ENCODE measurements at places on chromosomes 12 and 14. TPM values are rescaled to one million over a fixed set of nuclear protein-coding genes. Genes with fewer than 3 reads are reported as not detected.

- DNase-seq: no peak
These were observed 498.0 kb downstream of the FLRT2 start for GRCh38 chr14:86027990-86028389.

DNA sequence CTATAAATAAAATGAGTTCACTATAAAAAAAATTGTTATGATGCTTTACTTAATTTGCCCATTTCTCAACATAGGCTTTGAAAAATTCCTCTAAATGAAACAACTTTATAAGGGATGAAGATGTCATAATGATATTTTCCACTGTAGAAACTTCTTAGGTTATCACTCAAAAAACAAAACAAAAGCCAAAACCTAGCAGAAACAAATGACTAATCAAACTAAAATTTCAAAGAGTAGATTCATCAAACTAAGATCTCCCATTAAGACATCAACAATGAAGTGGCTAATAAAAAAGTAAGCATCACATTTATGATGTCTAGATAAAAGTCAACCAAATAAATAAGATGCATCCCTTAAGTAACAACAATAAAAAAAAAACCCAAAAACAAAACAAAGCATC, 36.9 kb upstream of the TTC7B start:
- no peak for DNase-seq

GRCh38 chr12:95326855-95327254, 109.2 kb downstream of the VEZT start:
- no peak for DNase-seq

GRCh38 chr14:55822906-55823305, 242.9 kb downstream of the KTN1 start:
- DNase-seq: no peak

- no peak for DNase-seq
These were observed 85.1 kb upstream of the DAAM1 start for GRCh38 chr14:59103396-59103795.

GRCh38 chr12:61916831-61917230, 343.4 kb upstream of the USP15 start:
- no peak for DNase-seq

DNA sequence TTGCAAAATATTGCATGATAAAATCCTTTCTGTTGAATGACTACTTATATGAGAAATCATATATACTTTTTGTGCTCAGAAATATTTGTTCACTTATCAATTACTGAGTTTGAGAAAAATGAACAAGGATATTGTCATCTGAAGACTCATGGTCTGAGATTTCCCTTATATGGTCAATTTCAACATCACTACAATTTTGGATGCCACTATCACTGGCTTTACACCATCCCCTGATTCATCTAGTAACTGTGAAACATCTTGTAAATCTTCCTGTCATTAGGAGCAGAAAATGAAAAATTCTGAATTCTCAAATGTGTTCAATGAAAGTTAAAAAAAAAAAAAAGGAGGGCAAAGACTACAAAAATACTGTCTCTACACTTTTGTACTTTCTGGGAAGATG, 21.8 kb upstream of the GXYLT1 start:
- no peak for DNase-seq

- DNase-seq: no peak
These were observed 375.0 kb downstream of the DPF3 start for GRCh38 chr14:72518809-72519377.

DNA sequence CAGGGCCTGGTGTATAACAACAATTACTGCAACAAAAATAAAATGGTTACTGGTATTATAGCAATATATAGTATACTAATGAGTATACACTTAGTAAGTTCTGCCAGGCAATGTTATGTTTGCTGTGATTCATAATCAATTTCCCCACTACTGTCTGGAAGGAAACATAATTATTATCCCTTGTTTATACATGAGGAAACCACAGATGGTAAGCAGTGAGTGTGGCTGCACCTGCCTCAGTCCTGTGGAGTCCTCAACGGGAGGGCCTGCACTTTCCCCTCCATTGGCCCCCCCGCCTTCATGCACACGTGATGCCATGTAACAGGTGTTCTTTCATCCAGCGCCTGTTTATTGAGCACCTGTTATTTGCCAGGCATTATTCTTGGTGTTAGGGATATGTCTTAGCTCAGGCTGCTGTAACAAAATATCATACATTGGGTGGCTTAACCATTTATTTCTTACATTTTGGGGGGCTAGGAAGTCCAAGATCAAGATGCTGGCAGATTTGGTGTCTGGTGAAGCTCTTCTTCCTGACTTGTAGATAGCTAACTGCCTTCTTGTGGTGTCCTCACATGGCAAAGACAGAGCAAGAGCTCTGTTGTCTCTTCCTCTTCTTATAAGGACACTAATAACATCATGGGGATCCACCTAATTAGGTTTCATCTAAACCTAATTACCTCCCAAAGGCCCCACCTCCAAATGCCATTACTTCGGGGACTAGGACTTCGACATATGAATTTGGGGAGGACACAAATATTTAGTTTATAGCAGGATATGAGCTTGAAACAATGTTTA, 59.5 kb upstream of the CHGA start:
- DNase-seq: no peak

GRCh38 chr12:72957454-72957853, 685.3 kb downstream of the TRHDE start:
- DNase-seq: no peak

- DNase-seq: no peak
These were observed 40.5 kb downstream of the CRACR2A start for GRCh38 chr12:3712209-3712992.

DNA sequence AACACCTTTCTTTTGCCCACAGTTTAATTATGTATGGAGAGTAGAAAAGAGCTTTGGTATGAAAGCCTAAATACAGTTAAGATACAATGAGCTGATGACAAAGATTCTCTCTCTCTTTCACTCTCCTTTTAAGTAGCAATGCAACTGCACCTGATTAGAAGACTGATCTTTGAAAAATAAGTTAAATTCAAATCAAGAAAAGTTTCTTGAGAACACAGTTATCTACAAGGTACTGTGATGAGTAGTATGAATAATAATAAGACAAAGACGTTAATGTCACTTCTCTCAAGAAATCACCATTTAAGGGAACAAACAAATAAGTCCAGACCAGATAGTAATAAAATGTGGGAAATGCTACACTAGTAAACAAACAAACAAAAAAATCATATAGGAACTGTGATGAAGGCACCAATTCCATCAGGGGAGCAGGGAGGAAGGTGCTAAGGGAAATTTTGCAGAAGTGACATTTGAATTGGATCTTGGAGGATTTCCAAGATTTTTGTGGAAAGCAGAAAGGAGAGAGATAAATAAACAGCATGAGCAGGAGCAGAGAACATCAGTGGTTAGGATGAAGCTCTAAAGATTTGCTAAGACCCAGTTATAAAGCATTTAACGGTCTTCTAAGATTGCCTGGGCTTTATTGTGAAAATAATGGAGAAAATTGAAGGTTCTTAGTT, 65.2 kb upstream of the STK38L start:
- DNase-seq: no peak

GRCh38 chr12:43357141-43357540, 194.9 kb downstream of the ADAMTS20 start:
- no peak for DNase-seq

DNA sequence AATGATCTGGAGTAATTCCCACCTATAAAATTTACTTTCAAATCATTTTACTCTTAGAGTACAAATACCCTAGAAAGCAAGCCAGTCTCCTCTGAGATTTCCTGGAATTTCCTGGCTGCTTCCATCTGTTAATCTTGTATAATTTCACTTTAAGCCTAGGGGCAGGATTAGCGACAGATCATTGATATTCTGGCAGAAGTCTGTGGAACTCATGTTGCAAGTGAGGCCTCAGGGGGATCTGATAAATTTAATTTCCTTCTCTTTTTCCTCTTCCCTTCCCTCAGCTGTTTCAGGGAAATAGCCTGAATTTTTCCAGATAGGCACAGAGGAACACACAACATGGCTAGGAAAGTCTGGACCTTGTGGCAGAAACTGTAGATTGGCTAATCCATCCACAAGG, 5.9 kb upstream of the KRT6A start:
- no peak for DNase-seq

- DNase-seq: no peak
These were observed 736 bp downstream of the C14orf39 start for GRCh38 chr14:60485057-60485597.

GRCh38 chr12:44961887-44962286, 85.8 kb upstream of the NELL2 start:
- no peak for DNase-seq

DNA sequence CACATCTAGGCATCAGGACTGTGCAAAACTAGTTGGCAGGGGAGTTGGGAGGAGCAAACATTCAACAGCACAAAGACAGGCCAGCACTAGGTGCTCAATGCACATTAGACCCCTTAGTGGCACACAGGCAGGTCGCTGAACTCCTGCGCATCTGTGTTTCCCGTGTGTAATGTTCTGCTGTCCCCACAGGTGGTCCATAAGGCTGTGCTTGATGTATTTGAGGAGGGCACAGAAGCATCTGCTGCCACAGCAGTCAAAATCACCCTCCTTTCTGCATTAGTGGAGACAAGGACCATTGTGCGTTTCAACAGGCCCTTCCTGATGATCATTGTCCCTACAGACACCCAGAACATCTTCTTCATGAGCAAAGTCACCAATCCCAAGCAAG, 11.2 kb downstream of the SERPINA3 start:
- no peak for DNase-seq

GRCh38 chr12:95966287-95966870, 23.2 kb downstream of the AMDHD1 start:
- no peak for DNase-seq

DNA sequence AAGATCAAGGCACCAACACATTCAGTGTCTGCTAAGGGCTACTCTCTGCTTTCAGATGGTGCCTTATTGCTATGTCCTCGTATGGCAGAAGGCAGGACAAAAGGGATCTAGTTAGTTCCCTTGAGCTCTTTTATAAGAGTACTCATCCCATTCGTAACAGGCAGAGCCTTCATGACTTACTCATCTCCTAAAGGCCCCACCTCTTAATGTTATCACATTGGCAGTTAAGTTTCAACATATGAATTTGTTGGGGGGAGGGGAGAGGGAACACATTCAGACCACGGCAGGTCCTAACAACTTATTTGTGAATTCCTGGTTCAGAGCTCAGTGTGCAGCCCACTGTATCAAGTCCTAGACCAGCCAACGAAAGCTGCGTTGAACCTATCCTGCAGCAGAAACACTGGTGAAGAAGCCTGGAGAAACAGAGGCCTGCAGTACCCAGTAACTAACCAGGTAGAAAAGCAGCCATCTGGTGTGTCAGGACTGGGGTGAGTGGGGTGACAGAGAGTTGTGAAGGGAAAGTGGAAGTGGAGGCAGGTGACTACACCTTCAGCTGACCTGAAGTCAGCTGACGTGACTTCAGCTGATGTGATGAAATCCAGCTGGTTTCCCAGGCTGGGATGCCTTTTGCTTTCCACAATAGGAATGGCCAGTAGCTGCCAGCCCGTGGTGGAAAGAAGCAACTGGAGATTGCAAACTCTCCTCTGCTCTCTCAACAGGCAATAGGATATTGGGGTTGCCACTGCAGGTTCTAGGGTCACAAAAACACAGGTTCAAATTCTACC, 101.6 kb upstream of the PLXNC1 start:
- DNase-seq: no peak

DNA sequence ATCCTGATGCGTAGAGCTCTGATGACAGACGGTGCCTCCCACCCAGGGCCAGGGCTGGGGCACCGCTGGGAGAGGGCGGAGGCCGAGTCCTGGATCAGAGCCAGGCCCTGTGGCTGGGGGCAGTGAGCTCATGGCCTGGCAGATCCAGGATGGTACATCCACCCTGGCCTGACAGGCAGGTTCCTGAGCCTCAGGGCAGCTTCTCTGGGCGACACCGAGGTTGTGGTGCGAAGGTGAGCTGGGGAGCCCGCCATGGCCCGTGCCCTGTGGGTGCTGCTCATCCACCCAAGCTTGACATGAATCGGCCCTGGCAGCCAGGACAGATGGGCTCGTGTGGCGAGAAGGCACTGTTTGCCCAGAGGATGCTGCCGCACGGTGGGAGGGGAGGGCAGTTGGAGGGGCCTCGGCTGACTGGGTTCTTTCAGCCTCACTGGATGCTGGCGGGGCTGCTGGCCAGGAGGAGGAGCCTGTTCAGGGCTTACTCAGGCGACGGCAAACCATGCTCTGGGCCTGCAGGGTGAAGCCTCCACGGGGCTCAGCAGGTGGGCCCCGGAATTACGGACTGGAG, 16.6 kb downstream of the LRTM2 start:
- DNase-seq: no peak

DNA sequence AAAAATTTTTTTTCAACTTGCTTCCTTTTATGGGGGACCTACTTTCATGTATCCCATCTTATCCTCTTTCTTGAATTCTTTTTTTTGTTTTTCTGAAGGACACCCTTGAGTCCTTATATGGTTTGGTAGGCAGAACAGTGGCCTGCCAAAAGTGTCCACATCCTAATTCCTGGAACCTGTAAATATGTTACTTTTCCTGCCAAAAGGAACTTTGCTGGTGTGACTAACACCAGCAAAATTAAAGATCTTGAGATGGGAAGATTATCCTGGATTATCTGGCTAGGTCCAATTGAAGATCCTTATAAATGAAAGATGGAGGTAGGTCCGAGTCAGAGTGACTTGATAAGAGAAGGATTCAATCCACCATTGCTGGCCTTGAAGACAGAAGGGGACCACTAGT, 5.3 kb downstream of the NUBPL start:
- DNase-seq: no peak

GRCh38 chr14:103737432-103738045, 21.9 kb downstream of the ZFYVE21 start:
- no peak for DNase-seq

- no peak for DNase-seq
These were observed 107.7 kb upstream of the FKBP4 start for GRCh38 chr12:2687058-2687457.

- no peak for DNase-seq
These were observed 7.0 kb upstream of the CLEC2D start for GRCh38 chr12:9662488-9662887.

LRRC43 gene
- polyA plus RNA-seq: 0.33 TPM

CCDC60 gene
- 0.09 TPM for polyA plus RNA-seq

PLBD2 gene
- polyA plus RNA-seq: 6.4 TPM

NELL2 gene
- 0.23 TPM for polyA plus RNA-seq

CABP1 gene
- 0.04 TPM for polyA plus RNA-seq

PLBD1 gene
- 13.4 TPM for polyA plus RNA-seq

CLEC12A gene
- not detected for polyA plus RNA-seq

STAB2 gene
- polyA plus RNA-seq: not detected

CD27 gene
- polyA plus RNA-seq: not detected

IAPP gene
- polyA plus RNA-seq: not detected

SELPLG gene
- 0.80 TPM for polyA plus RNA-seq

EML5 gene
- 0.60 TPM for polyA plus RNA-seq

CIROP gene
- polyA plus RNA-seq: not detected
